ENCODE measurements at places on chromosomes 7 and 10.

DNA sequence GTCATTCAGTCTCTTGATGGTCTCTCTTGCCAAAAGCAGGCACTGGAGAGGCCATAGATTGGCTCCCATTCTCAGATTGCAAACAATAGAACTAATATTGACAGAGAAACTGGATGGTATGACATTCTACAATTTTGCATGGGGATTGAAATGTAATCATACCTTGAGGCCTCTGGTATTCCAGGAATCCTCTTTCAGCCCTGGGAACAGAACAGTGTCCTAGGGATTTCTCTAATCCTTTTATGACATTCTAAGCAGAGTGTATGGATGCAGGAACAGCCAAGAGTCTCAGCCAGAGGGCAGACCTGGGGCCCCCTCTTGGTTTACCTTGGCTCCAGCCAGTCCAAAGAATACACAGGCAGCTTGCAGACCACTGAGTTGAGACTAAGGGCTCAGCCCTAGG is 206.4 kb downstream of the KCNMA1 start:
- DNase-seq = no peak

DNA sequence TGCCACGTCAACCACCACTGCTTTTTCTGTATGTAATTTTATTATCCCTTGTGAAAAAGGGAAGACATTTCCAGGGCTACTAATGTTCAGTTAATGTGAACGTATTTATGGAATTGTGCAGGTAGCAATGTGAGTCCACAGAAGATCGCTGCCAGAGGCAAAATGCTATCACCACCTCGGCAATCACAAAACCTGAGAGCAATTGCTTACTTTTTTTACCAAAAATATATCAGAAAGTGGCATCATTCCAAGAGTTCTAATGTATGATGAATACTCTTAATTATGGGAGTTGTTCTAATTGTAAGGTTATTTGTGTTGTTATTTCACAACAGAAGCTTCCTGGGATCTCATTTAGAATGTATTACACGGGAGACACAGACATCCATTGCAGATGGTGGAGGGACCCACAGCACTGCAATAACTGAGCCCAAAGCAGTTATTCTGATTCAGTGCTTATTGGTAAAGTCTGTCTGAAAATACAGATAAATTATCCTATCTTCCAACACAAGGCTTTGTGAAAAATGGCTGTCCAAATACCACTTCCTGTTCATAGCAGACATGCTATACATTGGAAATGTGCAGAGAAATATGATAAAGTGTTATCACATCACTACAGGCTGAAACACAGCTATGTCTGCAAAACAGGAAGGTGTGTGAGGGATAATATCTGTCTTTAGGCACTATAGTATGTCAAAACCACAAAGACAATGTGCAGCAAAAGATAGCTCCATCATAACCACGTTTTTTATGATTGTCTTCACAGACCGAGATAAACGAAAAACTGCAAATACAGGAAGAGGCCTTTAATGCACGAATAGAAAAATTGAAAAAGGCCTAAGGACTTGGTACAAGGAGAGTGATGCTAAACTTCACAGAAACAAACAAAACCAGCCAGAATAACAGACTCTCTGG is 102.7 kb downstream of the CABCOCO1 start:
- no peak for DNase-seq

DNA sequence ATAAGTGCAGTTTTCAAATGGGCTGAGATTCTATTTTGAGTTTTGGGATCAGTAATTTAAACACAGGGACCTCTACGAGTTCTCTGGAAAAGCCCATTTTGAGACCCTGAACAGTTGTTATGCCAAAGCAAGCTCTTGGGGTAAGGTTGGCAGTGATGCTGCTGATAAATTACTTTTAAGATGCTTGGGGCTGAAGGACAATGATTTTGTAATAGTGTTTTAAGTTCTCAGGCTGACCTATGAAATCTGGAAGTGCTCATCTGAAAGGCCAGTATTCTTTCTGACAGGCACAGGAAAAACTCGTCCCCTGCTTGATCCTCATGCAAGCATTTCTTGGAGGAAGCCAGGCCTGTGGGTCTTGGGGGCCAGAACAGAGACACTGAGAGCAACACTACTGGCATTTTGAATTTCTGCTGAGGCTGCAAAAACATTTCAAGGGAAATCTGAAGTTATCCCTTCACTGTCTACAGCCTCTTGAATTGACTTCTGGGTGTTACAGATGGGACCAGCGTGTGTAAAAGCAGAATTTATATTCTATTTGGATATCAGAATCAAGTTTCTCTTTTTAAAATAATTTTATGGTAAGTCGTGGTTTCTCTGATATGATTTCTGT is 79.7 kb downstream of the AUTS2 start:
- DNase-seq = no peak

GRCh38 chr10:93926613-93927012 is 32.8 kb downstream of the SLC35G1 start:
- no peak for DNase-seq

DNA sequence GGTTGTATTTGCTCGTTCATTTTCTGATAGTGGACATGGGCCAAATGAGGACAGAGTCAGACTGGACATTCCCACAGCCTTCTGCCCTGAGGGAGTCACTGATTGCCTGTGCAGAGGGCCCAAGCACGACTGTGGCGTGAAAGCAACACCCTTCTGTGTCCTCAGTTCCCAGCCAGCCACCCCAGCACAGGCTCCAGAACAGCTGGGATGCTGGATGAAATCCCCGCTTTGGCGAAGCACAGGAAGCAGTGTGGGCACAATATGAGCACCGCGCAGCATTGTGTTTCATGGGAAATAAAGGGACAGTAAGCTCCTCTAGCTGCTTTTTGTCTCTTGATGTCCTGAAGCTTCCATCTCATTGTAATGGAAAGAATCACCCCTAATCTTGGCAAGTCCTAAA is 20.5 kb downstream of the TRIL start:
- no peak for DNase-seq

DNA sequence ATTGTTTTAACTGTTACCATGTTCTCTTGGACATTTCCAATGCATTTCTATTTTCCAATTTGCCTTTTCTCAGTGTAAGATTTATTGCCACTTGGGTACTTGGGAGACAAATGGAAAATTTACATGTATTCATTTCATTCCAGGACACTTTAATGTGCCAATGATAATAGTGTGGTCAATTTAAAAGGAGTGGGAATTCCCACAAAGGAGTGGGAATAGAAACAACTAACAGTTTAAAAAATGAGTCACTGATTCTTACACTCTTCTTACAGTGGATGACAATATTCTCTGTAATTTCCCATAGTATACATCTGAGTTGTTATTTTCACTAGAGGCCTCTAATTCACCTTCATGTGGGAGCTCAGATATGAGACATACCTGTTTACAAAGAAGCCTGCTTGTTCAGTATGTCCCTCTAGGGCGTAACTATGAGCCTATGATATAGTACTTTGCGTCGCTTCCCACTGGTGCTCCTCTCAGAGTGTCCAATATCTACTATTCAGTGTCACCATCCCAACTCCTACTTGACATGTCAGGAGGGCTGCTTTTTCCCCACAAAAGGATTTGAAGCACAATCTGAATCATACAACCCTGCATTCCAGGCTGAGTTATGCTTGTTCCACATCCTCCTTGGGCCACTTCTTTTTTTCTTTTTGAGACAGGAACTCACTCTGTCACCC is 301.3 kb downstream of the PHTF2 start:
- DNase-seq = no peak

DNA sequence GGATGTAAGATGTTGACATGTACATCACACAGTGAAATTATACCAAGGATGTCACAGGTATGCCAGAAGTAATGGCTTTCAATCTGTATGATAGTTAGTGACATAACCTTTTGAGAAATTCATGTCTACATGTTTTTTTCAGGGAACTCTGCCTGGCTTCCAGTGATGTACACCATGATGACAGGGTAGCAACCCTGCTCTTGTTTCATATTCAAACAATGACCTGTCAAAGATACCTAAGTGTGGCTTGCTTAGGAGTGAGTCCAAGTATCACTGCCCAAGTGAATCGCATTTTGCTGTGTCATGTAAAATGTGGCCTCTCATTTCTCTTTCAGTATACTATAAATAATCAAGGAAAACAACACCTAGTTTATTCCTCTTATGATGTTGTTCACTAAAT is 205.8 kb upstream of the DKK1 start:
- no peak for DNase-seq

- no peak for DNase-seq
Observed at GRCh38 chr10:30231071-30231652, 117.9 kb downstream of the MTPAP start.

GRCh38 chr7:104945599-104945956 is 68.4 kb upstream of the KMT2E start:
- no peak for DNase-seq

DNA sequence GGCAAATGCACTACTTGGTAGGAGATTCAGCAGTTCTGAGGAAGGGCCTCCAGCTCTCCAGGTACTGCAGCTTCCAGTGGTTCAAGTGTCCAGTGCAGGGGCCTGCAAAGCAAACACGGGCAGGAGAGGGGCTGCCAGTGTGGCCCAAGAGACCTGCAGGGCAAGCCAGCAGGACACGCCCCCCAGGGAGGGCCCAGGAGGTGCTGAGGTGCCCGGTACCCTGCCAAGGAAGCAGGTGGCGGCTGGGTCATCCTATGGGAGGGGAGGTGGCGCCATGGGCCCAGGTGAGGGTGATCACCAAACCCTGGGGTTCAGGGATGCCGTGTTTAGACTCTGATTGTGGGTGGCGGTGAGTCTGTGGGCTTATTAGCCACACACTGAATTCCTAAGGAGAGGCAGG is 45.7 kb downstream of the PARP12 start:
- DNase-seq = no peak

DNA sequence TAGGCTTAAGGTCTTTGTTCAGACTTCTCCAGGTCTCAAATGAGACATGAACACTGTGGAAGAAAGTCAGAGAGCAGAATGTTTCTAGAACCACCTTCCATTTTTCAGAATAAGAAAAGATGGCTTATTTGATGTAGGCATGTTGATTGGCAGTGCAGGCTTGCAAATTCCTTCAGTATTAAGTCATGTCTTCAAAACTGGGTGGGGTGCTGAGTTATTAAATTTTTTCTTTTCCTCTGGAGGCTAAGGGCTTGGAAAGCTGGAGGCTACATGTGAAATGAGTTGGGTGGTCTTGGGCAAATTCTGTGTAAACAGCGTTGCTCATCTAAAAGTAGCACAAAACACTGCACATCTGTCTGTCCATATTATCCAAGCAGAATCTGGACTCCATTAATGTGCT is 62.8 kb downstream of the PRTFDC1 start:
- no peak for DNase-seq

DNA sequence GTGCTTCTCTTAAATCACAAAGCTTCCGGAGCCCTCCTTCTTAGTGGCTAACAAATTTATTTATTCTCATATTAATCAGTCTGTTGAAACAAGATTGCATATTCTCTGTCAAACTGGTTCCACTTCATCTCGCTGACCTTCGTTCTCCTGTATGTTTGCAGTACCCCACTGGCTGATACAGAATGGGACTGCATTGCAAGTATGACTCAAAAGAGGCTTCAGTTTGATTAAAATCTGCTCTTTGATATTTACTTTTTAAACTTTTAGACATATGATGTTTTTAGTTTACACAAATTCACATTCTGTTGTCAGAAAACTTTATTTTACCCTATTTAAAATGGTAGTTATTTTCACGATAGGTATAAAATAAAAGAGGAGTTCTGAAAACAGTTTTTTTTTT is 14.3 kb upstream of the ARHGAP12 start:
- no peak for DNase-seq

DNA sequence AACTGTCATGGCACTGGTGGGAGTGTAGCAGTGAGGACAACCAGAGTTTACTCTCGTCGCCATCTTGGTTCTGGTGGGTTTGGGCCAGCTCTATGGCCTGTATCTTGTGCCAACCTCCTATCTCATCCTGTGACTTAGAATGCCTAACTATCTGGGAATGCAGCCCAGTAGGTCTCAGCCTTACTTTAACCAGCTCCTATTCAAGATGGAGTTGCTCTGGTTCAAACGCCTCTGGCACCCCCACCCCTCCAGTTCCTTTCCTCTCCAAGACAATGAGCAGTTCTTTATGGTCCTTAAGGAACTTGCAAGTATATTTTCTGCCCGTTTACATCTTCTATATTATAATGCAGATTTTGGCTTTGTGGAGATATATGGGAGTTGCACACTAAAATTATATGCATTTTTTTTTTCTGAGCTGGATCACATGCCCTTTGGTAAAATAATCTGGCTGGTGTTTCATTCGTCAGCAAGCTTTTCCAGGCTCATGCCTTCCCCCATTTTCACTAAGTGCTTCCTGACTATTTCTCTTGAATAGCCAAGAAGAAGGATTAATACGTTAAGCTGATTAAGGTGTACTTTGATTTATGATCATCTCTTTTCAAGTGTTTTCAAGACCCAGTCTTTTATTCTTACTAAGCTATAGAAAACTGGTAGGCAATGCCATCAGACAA is 11.2 kb upstream of the WIPF3 start:
- DNase-seq = no peak

DNA sequence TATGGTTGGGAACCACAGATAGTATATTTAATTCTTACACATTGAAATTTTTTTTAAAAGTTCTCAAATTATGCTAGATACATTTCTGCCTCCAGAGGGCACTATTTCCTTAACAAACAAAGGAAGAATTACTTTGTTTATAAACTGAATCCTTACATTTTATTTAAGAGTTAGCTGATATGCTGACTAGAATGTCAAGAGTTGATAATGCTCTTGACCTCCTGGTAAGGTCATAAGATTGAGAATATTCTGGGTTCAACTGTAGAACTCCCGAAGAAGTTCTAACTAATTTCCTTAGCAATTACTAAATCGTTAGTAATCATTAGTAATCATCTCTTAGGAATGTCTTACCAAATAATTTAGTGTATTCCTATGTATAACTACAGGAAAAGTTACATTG is 95.3 kb upstream of the CYP26C1 start:
- no peak for DNase-seq

- DNase-seq = no peak
Observed at GRCh38 chr10:86291616-86292340, 74.8 kb downstream of the GRID1 start.

- peak; percentile 5 for DNase-seq
Observed at GRCh38 chr10:3538656-3539531, 246.1 kb downstream of the KLF6 start.

- no peak for DNase-seq
Observed at GRCh38 chr10:17576768-17577167, 40.4 kb downstream of the HACD1 start.

- no peak for DNase-seq
Observed at GRCh38 chr7:115356999-115357702, 435.3 kb downstream of the MDFIC start.

GRCh38 chr10:60048091-60048501 is 141.7 kb upstream of the CCDC6 start:
- no peak for DNase-seq

DNA sequence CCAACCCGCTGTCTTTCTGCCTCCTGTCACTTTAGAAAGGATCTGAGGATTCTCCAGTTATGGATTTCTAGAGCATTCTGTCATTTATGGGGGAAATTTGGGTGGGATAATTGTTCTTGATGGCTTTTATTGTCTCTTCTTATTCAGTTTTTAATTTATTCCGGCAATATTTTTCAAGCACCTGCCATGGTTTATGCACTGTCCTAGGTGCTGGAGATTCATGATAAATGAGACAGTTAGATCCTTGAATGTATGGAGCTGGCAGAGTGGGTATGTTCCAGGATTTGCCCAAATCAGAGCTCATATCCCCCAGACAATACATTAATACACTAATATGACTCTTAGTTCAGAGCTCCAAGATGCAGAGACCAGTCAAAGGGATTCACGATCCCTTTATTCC is 146.8 kb upstream of the PRKCQ start:
- DNase-seq = no peak
